ENCODE measurements at places on chromosomes 3 and 15.

DNA sequence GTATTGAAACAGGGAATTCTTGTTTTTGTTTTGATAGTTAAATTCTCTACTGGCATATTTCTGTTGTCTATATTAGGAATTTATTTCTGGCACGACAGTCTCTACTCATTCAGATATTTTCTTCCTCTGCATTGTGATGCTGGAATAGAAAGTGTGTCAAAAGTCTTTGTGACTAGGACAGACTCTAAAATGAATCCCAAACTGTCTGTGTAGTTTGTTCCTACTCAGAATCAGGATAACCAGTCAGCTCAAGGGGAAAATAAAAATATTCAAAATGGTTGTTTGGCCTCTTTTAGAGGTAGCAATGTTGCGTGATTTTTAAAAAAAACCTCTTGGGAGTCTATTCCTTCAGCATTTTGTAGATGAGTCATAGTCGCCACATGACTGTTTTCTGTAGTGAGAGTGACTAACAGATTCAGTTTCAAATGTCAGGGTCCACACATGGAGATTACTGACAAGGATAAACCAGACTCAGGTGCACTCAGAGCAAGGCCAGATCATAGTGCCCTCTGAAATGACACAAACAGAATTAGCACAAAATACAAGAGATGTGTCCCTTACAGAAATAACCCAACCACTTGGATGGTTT is 13.1 kb downstream of the SLC7A14 start:
- DNase-seq = peak; percentile 66

- no peak for DNase-seq
Observed at GRCh38 chr15:90742087-90742486, 24.9 kb downstream of the BLM start.

DNA sequence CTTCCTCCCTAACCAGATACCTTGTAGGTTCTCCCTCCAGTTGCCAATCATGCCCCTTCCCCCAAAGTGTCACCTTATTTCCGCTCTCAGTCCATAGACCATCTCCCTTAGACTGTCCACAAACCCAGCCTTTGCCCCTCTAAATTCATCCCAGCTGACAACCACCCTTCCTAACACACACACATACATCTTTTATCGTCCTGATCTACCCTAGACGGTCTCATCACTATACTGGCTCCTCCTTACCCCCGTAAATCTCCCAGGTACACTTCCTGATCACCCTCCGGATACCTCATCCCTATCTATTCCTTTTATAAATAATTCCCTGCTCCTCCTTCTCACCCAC is 828 bp downstream of the THOC7 start:
- no peak for DNase-seq

DNA sequence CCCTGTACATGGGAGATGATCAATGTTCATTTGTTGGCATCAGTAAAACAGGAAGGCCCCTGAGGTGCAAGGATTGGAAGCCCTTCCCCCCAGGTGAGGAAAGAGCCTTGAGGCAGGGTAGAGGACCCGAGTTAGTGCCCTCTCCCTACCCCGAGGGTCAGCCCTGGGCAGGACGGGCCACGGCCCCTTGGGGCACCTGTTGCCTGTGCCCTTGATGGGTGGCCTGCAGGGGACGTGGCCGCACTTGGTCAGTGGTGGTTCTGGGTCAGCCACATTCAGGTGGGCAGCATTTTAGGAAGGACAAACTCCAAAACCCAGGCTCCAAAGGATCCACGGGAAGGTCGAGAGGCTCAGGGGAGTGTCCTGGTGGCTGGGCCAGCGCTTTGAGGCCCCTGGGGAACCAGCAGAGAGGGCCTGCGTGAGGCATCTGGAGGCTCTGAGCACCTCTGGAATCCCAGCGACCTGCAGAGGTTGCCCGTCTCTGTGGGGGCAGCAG is 15.8 kb upstream of the RPUSD3 start:
- DNase-seq = no peak

DNA sequence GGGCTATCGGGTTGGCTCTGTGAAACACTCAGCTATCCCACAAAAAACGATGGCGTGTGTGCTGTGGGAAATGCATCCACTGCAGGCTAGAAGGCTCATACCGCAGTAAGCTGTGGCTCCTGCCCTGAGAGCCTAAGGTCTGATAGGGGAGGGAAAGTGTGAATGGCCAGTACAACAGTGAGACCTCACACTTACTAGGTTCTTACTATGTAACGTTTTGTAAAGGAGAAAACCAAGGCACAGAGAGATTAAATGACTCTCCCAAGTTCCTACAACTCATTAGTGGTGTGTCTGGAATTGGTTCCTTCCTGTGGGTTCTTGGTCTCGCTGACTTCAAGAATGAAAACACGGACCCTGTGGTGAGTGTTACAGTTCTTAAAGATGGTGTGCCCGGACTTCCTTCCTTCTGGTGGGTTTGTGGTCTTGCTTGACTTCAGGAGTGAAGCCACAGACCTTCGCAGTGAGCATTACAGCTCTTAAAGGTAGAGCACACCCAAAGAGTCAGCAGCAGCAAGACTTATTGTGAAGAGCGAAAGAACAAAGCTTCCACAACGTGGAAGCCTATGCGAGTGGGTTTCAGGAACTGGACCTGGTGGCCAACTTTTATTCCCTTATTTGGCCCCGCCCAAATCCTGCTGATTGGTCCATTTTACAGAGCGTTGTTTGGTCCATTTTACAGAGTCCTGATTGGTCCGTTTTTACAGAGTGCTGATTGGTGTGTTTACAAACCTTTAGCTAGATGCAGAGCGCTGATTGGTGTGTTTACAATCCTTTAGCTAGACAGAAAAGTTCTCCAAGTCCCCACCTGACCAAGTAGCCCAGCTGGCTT is 161.7 kb downstream of the POLR2M start:
- no peak for DNase-seq

DNA sequence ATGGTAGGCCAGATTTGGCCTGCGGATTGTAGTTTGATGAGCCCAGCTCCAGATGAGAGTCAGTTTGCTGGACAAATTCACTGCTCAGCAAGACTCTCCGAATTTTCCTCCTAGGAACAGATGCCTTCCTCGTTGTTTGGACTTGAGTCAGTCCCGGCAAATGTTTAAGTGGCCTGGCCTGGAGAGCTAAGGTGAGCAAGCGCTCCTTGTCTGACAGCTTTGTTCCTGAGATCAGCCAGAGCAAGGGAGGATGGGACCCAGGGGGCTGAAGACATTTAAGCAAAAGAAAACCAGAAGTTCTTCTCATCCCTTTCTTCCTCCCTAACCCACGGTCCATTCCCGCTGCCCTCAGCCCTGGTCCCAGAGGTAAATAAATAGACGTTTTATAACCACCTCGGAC is 40.3 kb downstream of the POLR2M start:
- DNase-seq = no peak

DNA sequence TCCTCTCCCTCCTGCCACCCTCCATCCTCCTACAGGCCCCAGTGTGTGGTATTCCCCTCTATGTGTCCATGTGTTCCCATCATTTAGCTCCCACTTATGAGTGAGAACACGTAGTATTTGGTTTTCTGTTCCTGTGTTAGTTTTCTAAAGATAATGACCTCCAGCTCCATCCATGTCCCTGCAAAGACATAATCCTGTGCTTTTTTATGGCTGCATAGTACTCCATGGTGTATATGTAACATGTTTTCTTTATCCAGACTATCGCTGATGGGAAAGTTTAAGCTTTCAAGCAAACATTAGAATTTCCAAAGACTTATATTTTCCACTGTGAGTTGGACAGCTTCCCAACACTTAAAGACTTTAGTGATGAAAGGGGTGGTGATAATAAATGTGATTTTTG is 105.9 kb upstream of the PIAS1 start:
- DNase-seq = no peak

DNA sequence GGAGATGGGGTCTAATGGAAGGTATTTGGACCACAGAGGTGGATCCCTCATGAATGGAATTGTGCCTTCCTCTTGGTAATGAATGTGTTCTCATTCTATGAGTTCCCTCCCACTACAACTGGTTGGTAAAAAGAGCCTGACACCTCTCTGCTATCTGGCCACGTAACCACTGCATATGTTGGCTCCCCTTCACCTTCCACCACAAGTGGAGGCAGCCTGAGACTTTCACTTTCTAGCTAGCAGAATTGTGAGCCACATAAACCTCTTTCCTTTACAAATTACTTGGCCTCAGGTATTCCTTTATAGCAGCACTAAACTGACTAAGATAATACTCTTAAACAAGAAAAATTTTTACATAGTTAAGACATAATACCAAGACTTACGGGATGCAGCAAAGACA is 155.3 kb downstream of the NR1I2 start:
- DNase-seq = no peak

DNA sequence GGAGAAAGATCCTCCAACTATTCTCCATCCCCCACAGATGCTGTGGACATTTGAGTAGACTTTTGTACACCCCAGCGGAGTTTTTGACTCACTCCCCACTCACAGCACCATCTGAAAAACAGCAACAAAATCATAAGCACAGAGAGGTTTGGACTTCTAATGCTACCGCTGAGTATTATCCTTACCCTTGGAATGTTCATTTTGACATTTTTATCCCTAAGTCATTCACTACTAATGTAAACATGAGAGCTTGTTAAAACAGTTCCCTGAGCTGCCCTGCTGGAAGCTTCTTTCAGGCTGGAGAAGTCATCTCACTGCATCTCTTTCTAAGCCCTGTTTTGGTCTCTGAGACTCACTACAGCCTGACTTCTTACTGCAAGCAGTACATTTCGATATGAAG is 1045.9 kb downstream of the MCTP2 start:
- DNase-seq = peak; percentile 13

GRCh38 chr15:56887782-56888438 is 30.5 kb upstream of the TCF12 start:
- no peak for DNase-seq

- no peak for DNase-seq
Observed at GRCh38 chr3:126682009-126682408, 22.0 kb upstream of the CHCHD6 start.

DNA sequence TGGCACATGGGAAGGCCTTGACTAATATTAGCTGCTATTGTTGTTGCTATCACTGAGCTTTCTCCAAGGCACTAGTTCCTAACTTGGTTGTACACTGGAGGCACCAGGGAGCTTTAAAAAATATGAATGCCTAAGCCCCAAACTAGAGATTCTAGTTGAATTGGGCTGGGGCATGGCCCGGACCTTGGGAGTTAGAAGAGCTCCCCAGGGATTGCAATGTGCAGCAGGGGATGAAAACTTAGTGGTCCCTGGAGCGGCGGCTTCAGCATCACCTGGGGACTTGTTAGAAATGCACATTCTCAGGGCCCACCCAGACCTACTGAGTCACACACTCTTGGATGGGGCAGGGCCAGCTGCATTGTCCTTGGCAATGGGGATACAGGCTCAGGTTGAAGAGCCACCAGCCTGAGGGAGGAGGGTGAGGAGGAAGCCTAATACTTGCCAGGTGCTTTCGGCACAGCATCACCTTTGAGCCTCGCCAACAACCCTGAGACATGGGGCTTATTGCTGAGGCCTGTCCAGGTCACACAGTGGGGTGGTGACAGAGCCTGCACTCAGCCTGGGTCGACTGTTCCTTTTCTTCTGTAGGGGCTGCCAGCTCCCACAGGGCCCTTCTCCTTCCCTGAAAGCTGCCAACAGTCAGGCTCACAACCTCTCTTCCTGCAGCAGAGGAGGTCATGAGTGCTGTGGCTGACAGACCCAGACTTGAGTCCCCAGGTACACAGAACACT is 84.5 kb downstream of the ATP2B2 start:
- DNase-seq = no peak

DNA sequence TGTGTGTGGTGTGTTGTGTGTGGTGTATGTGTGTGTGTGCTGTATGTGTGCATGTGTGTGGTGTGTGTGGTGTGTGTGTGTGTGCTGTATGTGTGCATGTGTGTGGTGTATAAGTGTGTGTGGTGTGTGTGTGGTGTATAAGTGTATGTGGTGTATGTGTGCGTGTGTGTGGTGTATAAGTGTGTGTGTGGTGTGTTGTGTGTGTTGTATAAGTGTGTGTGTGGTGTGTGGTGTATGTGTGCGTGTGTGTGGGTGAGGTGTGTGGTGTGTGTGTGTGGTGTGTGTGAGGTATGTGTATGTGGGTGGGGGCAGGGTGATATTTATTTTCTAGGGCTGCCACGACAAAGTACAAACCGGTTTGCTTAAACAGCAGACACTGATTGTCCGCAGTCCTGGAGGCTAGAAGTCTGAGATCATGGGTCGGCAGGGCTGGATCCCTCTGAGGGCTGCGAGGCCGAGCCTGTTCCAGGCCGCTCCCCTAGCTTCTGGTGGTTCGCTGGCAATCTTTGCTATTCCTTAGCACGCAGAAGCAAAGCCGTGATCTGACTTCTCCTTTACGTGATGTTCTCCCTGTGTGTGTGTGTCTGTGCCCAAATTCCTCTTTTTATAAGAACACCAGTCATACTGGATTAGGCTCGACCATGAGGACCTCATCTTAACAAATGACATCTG is 160.2 kb downstream of the XXYLT1 start:
- no peak for DNase-seq

- DNase-seq = peak; percentile 20
Observed at GRCh38 chr3:63705092-63705645, 52.7 kb downstream of the SNTN start.

DNA sequence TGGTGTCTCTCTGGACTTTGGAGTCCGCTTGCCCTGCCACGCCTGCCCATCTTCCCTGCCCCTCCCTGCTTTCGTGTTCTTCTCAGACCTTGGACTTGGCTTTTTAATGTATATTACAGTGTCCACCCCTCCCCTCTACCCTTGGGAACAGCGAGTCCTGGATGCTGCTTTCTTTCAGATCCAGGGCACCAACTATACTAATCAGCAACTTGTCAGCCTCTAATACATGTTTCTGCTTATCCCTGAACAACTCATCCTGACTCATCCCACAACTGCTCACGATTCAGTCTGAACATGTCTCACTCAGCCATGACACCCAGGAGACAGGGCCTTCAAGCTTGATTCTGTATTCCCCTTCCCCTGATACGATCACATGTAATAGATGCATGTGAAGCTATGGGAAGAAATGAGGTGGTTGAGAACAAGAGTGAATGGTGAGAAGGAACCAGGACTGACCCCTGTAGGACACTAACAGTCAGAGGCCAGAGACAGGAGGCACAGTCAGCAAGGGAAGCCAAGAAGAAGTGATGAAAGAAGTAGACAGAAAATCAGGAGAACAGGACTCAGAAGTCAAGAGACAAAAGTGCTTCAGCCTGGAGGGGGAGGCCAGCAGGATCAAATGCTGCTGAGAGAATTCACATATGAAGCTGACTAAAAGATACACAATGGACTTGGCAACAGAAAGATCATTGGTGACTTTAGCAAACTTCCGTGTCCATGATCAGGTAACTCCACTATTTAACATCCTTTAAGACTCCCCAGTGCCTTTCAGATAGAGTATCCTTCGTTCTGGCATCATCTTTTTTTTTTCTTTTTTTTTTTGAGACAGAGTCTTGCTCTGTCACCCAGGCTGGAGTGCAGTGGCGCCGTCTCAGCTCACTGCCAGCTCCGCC is 35.4 kb downstream of the BCL2L10 start:
- peak; percentile 77 for DNase-seq

- peak; percentile 72 for DNase-seq
Observed at GRCh38 chr3:134291319-134292254, 40.9 kb upstream of the RYK start.

DNA sequence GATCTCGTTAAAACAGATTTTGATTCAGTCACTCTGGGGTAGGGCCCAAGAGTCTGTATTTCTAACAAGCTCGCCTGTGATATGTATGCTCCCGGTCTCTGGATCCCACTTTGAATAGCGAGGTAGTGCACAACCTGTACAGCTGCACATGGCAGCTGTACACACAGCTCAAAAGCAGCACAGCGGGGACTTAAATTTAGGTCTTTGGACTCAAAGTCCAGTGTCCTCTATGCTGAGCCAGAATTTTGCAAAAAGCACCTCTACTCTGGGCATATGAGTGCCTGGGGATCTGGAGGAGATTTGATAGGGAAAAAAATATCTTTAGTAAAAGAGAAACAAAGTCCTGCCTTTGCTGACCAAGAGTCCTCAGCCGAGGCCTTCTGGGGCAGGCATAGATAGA is 83.1 kb downstream of the HMG20A start:
- no peak for DNase-seq

GRCh38 chr3:48695393-48695753 is 9.7 kb upstream of the NCKIPSD start:
- DNase-seq = peak; percentile 78

Data from GM03348 (cell line).